Foreskin keratinocyte (primary cell): ENCODE measurements at places on chromosomes 1 and 21.

GRCh38 chr1:157978586-157979403 is 14.7 kb upstream of the KIRREL1 start:
- no peak for DNase-seq

GRCh38 chr1:223683586-223684487 is 18.3 kb upstream of the CAPN8 start:
- no peak for DNase-seq

DNA sequence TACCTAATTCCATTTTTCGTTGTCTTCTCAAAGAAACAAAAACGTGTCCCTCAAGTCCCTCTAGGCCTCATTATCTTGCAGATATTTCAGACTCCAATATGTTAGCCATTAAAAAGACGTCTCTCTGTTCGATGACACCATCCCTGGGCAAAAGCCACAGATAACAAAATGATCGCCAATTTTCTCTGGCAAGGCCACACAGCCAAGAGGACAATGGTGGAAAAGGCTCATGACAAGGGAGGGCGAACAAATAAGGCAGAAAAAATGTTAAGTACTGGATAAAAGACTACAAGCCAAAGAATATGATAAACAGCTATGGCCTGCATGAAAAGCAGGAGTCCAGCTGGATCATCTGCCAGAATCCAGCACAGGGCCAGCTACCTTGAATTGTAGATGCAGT is 82.9 kb downstream of the TBX15 start:
- DNase-seq: no peak

GRCh38 chr1:153776352-153776751 is 1.1 kb downstream of the SLC27A3 start:
- no peak for DNase-seq

- no peak for DNase-seq
Observed at GRCh38 chr1:145877923-145878486, 7.7 kb downstream of the ANKRD35 start.
